ENCODE measurements at places on chromosomes 7 and 10.

DNA sequence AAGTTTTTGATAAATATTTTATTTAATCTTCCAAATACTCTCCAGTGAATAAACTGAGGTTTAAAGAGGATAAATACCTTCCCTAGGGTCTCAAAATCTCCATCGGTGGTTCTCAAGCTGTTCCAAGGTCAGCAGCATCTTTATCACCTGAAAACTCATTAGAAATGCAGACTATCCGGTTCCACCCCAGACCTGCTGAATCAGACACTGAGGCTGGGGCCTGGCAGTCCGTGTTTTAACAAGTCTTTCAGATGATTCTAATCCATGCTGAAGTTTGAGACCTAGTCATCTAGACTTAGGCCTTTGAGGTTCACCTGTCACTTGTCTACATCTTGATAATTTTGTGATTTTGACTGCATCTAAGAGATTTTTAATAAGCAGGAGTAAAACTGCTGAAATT is 37.5 kb downstream of the PLEKHA8 start:
- DNase-seq: no peak

DNA sequence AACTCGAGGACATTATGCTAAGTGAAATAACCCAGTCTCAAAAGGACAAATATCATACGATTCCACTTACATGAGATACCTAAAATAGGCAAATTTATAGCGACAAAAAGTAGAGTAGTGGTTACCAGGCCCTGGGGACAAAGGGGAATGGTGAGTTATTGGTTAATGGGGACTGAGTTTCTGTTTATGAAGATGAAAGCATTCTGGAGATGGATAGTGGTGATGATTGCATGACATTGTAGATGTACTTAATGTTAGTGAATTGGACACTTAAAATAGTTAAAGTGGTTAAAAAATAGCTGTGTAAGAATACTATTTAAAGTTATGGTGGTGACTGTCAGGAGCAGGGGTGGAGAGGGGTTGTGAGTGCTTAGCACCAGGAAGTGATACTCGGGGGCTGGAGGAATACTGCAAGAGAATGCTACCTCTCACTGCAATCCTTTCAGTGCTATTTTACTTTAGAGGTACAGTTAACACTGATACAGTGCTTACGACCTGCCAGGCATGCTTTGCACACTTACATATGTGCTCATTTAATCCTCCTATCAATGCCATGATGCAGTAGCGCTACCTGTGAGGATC is 16.7 kb upstream of the TEX36 start:
- no peak for DNase-seq

GRCh38 chr7:152093717-152094116 is 68.2 kb downstream of the GALNT11 start:
- no peak for DNase-seq

DNA sequence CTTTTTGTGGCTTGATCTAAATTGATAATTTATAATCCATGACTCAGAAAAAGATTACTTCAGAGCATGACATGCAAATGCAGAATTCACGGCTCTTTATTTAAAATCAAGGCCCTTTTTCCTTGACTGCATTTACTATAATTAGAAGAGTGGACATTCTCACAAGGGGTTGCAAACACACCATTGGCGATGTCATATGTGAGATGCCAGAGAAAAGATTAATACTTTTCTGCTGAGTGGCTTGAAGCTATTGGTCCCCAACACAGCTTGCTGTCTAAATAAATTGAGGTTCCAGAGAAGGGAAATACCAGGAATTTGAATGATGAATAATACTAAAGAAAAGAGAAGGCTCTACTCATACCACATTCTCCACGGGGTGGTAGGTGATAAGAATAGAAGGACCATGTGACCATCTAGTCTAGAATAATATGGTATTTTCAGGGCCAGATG is 78.7 kb upstream of the ARID5B start:
- DNase-seq: no peak

GRCh38 chr7:82757-83155 is 109.6 kb upstream of the FAM20C start:
- DNase-seq: no peak

DNA sequence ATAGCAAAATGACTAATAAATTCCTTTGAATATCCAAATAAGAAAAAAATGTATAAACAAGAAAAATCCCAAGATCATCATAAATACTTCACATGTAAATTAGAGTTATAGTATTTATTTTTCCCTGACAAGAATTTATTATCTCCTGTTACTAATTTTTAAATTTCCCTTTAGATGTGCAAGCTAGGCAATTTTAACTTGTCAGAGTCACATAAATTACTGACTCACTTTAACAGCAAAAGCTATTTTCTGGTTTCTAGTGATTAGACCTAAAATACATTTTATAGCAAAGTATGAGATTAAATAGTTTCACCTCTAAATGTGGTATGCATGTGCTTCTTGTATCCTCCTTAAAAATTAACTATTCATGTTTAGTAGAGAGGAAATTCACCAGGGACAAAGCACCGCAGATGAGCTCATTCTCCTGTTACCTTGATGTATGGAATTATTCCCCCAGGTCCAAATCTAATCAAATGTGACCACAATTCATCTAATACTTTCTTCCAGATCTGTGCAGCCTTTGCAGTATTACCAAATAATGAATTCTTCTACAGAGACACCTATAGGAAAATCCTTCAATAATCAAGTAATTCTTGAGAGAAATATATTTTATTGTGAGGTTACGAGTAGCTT is 621.2 kb downstream of the DNAJB9 start:
- DNase-seq: no peak

DNA sequence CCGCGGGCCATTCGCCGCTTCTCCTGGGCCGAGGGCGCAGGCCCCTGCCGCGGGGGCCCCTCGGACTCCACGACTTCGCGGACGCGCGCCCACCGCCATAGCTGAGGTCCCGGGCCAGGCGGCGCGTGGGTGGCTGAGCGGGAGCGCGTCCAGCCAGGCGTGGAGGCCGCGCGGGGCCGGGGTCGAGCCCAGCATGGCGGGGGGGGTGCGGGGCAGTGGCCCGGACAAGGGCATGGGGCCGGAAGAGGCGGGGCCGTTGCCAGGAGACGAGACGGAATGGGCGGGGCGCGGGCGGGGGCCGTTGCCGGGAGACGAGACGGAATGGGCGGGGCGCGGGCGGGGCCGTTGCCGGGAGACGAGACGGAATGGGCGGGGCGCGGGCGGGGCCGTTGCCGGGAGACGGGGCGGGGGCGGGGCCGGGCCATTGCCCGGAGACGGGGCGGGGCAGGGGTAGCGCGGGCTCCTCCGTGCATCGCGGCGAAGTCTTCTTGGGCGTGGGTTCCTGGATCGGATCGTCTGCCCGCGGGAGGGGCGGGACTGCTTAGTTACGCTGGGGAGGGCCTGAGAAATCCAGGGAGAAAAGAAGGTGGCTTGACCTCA is 14.8 kb downstream of the ADAM8 start:
- DNase-seq: peak; percentile 65

- no peak for DNase-seq
These were observed 535.2 kb downstream of the PHTF2 start for GRCh38 chr7:78333530-78334425.

- DNase-seq: no peak
These were observed 122.0 kb downstream of the ARL4A start for GRCh38 chr7:12809476-12809875.

DNA sequence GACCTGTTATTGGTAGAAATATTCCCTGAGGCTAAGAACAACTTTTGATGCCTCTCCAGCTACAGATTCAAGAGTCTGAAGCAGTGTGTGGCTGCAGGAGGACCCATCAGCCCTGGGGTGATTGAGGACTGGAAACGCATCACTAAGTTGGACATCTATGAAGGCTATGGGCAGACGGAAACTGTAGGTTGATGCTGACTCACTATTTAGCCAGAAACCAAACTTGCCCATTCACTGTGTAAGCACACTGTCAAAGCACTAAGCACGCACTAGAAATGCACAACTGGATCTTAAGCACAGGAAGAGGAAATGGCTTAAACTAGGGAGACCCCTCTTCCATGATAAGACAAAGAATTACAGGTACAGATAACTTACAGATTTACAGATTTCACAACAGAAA is 20.8 kb downstream of the ACSM6 start:
- DNase-seq: no peak

DNA sequence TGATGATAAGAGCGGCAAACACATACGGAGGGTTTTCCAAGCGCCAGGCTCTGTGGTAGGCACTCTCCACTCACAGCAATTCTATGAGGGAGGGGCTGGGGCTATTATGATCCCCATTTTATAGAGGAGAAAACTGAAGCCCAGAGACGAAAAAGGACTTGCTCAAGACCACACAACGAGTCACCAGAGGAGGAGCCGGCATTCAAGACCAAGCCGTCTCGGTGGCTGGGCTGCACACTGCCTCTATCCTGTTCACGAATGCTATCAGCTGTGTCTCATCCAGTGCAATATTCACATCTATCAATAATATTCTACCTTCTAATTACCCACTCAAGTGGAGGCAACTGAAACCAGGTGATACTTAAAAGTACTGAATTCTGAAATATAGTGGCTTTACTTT is 67.8 kb upstream of the NMT2 start:
- no peak for DNase-seq

DNA sequence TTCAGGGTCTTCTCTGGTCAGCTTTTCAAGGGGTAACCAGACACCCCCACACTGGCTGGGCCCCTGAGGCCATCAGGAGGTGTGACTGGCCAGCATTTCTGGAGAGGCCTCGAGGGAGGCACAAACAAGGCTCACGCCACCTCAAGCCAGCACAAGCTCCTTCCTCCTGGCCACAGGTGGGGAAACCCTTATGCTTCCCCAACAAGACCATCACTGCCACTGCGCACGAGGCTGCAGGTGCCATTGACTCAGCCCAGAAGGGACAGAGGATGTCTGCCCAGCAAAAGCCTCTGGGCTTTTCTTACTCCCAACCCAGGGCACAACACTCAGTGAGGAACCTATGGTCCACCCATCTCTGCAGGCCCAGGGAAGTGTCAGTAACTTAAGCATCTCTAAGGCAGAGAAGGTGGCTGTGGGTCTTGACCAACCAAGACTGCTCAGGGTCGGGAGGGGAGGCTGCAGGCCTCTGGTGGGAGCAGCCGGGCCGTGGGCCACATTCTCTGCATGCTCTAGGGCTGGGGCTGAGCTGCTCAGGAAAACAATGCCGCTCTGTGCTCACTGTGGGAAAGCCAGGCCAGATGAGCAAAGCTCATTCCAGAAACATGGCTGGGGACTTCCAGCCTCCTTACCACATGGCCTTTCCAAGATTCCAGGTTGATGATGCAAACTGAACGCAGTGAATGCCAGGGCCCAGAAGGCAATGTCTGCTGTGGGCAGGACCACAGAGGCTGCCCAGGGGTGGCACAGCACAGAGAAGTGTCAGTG is 24.2 kb upstream of the RASSF4 start:
- DNase-seq: no peak

GRCh38 chr10:83957168-83957947 is 182.0 kb upstream of the GHITM start:
- DNase-seq: no peak

- DNase-seq: no peak
These were observed 159.5 kb downstream of the CPEB3 start for GRCh38 chr10:92131275-92131820.

- no peak for DNase-seq
These were observed 24.7 kb downstream of the GHRHR start for GRCh38 chr7:30988351-30989005.

GRCh38 chr10:112345743-112346142 is 28.2 kb upstream of the ACSL5 start:
- DNase-seq: no peak

DNA sequence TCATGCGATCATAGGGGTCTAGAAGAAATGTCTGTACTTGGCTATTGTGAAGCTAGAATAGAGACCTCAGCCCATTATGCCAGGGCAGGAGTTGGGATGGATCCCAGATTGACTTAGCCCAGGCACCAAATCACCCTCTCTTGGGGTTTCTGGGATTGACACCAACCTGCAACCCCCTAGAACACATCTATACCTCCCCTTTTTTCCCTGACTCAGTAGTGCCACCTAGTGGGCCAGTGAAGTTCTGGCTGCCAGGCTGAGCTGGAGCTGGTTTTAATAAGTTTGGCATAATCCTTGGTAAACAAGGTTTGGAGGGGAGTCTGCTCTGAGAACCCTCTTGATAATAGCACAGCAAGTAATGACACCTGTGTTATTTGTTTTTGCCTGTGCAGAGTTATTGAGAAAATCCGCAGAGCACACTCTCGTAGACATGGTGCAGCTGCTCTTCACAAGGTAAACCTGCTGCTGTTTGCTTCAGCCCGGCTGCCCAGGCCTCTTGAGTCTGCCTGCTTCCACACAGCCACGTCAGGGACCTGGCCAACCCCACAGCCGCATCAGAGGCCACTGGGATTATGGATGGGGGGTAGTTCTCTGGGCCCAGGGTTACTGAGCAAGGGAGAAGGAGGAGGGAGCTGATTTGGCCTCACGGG is 43.3 kb upstream of the NFKB2 start:
- DNase-seq: peak; percentile 37

- DNase-seq: no peak
These were observed 52.6 kb upstream of the TRUB1 start for GRCh38 chr10:114885443-114885842.

- no peak for DNase-seq
These were observed 114.6 kb downstream of the ARL4A start for GRCh38 chr7:12802070-12802469.

GRCh38 chr7:106346167-106346677 is 61.4 kb upstream of the NAMPT start:
- no peak for DNase-seq

GRCh38 chr10:88707429-88708155 is 1.5 kb downstream of the LIPK start:
- DNase-seq: no peak

DNA sequence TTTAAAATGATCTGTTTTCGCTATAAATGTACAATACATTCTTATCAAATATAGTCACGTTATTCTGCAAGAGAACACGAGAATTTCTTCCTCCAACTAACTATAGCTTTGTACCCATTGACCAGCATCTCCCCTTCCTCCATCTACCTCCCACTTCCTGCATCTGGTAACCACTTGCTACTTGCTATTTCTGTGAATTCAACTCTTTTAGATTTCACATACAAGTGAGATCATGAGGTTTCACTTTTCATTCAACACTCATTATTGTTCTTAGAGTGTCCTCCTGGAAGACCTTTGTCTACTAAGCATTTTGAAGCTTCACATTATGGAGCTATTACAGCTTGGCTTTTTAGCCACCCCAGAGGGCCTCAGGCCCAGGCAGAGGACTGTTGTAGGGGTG is 741.3 kb upstream of the FZD8 start:
- no peak for DNase-seq

DNA sequence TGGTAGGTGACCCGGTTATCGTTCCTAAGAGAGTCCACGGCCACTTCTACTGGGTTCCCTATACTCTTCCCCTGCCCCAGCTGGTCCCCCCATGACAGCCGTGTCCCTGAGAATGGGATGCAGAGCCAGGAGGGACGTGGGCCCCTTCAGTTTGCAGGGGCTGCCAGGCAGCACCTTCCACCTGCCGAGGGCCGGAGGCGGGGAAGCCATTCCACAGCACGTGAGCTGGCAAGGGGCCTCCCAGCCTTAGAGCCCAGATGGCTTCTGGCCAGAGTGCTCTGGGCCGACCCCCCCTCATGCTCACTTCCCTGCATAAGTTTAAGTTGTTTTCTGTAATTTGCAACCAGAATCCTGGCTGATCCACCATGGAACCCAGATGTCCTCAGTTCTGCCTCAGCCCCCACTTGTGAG is 39.0 kb downstream of the DIP2C start:
- no peak for DNase-seq

- DNase-seq: no peak
These were observed 625.1 kb upstream of the MKI67 start for GRCh38 chr10:128751284-128751683.
